ENCODE measurements at places on chromosomes 7 and 10.
A peak's percentile ranks its signal among the peaks of the same experiment; 100 is the strongest.

GRCh38 chr7:139875821-139876241 lies 46.8 kb downstream of the TBXAS1 start:
- no peak for DNase-seq

DNA sequence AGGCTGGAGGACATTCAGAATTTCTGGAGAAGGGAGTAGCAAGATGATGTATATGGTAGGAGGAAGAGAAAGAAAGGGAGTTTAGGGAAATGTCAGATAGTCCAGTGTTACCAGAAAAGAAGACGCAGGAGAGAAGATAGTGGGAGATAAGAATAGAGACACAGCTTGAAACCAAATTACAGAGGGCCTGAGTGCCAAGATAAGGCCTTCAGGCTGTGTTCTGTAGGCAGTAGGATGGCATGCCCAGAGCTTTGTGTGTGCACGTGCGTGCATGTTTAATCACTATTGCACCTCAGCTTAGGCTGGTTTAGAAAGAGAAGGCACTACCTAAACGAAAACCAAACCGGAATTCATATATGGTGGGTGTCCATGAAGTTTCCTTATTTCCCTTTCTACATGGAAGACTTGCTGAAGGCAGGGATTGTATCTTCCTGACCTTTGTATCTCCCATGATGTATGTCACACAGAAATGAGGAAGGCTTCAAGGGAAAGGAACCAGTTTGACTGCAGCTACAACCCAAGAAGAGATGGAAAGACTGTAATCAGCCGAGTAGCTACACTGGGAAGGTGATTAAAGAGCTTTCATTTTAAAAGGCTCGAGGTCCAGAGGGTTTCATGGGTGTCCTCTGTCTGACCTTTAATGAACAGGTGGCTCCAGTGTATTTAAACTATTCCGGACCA lies 35.8 kb upstream of the BHLHA15 start:
- DNase-seq = no peak

DNA sequence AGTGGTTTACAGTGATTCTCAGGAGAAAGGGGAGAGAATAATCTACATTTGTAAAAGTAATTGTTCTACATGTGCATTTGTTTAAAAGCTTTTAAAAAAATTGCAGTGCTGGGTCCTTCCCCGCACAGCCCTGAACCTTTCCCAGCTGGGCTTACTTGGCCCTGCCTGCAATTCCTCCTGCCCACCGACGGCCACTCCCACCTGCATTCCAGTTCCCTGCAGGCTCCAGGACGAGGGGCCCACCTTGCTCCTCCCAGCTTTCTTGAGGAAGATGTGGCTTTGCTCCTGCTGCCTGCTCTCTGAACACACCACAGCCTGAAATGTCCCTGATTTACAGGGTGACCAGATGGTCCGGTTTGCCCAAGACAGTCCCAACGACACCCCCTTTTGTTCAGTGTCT lies 222.7 kb downstream of the PRPF18 start:
- DNase-seq = no peak

DNA sequence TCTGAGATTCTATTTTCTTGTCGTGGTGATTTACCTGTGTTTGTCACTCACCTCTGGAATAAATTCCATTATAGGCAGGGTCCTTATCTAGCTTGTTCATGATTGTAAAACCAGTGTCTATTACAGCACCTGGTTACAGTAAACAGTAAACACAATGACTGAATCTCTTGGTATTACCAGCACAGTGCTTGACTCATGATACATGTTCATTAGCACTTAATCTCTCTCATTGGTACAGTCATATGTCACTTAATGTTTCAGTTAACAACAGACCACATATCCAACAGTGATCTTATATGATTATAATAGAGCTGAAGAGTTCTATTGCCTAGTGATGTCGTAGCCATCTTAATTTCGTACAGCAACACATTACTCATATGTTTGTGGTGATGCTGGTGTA lies 1.6 kb upstream of the TASOR2 start:
- DNase-seq = no peak

GRCh38 chr7:85781606-85782005 lies 594.8 kb upstream of the SEMA3D start:
- no peak for DNase-seq

GRCh38 chr10:106930751-106931150 lies 233.8 kb downstream of the SORCS1 start:
- no peak for DNase-seq

- DNase-seq = no peak
Observed at GRCh38 chr10:48779546-48780152, 95.0 kb downstream of the WDFY4 start.

DNA sequence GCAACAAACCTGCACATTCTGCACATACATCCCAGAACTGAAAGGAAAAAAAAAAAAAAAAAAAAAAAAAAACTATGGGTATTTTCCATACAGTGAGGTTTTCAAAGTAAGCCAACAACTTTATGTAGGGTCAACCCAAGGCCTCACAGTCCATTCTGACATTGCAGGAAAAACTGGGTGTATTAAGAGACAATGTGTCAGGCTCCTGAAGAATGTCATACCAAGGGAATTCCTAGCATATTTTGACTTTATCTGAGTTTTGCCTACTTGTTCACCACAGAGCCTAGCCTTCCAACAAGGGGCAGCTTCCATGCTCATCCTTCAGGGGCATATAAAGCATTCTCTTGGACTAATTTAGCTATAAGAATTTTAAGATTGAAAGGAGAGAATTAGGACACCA lies 368.9 kb downstream of the PLXDC2 start:
- no peak for DNase-seq

DNA sequence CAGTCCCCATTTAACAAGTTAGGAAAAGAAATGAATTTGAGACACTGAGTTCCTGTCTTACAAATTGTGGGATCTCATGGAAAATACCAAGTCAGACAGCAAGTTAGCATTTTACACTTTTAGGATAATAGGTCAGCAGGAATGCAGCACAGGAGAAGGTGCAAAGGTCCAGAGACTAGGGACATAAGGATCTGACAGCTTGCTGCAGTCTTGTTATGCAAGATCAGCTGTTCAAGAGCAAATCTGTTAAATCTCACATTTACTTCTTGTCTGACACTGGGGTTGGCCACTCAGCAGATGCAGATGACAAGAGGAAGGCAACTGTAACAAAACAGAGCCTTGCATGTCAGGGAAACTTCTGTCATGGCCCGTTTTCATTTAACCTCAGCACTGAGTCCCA lies 239.6 kb downstream of the PHF14 start:
- DNase-seq = no peak

GRCh38 chr7:44290252-44290620 lies 35.2 kb downstream of the CAMK2B start:
- DNase-seq = no peak

DNA sequence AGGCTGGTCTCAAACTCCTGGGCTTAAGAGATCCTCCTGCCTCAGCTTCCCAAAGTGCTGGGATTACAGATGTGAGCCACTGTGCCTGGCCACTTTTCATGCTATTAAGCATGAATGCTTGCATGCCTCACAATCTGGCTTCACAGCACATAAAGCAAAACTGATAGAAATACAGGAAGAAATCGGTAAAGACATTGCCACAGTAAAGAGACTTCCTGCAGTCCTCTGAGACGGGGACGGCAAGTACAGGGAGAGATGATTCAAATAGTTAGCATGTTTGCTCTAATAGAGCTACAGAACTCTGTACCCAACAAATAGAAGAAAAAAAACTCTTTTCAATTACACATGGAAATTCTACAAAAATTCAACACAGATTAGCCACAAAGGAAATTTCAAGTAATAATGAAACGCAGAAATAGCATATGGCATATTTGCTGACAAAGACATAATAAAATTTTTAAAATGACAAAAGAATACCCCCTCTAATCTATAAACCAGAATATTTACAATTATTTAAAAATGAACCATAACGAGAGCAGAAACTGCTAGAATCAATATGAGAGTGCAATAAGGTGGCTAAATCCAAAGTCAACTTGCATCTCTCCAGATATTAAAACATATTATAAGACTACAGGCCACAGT lies 32.3 kb downstream of the CARD11 start:
- DNase-seq = no peak

- peak; percentile 34 for DNase-seq
Observed at GRCh38 chr10:132904814-132905649, 37.3 kb downstream of the CFAP46 start.

GRCh38 chr10:66189271-66189670 lies 736.6 kb upstream of the LRRTM3 start:
- DNase-seq = no peak

DNA sequence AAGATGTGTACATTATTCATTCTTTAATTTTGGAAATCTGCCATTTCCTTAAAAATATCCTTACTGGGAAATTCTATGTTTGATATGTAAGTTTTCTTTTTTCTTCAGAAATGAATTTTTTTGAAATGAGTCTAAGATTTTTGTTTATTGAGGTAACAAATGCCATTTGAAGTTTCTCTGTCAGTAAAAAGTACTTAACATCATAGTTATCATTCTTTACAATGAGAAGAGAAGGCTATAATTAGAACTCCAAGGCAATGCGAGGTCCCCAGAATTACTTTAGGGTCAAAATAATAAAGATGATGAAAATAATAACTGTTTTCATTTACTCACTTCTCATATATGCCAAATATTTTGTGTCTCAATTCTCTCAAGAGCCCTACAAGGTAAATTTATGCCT lies 37.0 kb upstream of the RHOBTB1 start:
- no peak for DNase-seq

GRCh38 chr10:99849536-99849935 lies 67.1 kb downstream of the ABCC2 start:
- DNase-seq = no peak

DNA sequence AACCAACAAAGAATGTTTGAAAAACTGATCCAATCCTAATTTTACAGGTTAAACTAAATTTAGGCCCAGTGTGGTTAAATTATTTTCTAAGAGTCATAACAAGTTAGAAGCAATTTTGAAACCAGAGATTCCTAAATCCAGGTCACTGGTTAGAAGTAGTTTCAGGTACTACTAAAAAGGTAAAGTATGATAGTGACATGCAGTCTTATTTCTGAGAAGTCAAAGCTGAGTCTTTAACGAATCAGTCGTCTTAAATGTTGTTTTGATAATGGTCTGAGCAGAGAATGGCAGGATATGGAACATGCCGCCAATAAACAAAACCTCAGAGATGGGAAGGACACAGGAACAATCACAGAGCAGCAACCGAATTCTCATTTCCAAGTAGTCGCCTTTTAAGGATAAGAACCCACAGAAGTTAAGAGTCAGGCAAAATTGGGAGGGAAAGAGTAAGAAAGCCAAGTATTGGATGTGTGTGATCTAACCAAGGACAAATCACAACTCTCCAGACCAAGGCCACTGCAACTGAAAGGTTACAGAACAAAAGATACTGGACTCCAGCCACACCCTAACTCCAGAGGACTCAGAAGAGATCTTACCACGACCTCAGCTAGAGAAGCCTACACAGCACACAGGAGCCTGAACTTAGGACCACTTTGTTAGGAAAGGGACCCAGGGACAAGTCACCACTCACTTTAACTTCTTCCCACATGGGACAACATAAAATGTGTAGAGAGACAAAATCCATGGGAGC lies 19.7 kb downstream of the TMEM243 start:
- DNase-seq = no peak

DNA sequence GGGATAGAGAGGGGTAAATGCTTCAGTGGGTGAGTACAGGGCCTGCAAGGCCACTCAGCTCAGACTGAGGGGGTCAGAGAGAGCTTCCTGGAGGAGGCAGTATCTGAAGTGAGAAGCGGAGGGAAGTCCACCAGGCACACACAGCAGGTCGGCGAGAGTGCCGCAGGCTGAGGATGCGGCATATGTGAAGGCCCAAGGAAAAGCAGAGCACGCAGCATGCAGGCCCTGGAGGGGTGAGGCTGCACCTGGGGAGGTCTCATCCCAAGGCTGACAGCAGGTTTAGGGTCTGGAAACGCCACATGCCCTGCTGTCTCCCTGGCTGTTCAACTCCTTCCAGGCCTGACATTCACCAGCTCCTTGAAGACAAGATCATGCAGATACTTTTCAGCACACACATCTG lies 40.4 kb upstream of the PSAP start:
- DNase-seq = no peak

GRCh38 chr10:48900371-48900801 lies 39.3 kb downstream of the LRRC18 start:
- no peak for DNase-seq

DNA sequence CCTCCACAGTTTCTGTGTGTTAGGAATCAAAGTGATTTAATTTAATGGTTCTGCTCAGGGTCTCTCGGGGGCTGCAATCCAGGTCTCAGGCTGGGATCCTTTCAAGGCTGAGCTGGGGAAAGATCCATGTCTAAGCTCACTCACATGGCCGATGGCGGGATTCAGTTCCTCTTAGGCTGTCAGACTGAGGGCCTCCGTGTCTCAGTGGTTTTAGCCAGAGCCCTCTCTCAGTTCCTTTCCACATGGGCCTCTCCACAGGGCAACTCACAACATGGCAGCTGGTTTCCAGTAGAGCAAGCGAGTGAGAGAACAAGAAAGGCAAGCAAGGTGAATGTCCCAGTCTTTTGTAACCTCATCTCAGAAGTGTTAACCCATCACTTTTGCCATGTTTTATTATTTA lies 26.9 kb downstream of the CAV1 start:
- no peak for DNase-seq

DNA sequence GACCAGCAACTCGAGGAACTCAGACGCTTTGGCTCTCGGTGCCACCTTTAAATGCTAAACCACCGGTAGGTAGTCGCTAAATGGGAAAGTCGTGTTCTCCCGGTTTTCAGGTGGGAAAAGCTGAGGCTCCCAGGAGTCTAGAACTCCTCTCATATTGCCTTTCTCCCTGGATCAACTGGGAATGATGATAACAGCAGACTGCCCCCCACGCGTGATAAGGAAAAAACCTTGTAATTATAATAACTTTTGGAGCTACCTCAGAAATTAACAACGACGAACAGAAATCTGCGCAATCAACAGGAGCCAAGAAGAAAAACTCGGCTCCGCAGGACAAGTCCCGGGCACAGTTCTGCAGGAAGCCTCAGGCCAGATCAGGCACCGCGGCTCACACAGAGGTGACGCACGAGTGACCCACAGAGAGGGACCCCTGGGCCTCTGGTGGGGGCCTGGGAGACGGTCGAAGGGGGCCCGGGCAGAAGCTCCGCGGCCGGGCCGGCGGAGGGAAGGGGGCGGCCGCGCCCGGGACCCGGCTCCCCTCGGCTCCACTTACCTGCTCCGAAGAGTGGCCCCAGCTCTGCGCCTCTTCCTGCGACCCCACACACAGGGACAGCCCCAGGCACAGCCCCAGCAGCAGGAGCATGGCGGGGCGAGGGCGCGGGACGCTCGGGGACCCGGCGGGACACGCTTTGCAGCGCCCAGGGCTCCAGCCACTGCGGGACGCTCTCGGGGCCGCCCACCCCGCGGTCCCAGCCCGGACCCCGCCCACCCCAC lies at the start of gene ITIH5:
Gene ITIH5 (minus strand): TSS at position 714 of the 771 bp plus-strand sequence. CDS start 74 bp downstream, at position 640.
- peak; percentile 17 for DNase-seq
